ENCODE measurements at places on chromosomes 11 and 22. TPM values are rescaled to one million over a fixed set of nuclear protein-coding genes. Genes with fewer than 3 reads are reported as not detected.

The DDB1 gene
- 217 TPM for total RNA-seq

The MMP13 gene
- not detected for total RNA-seq

The TAGLN gene
- total RNA-seq = 261 TPM

The SLC1A2 gene
- 1.7 TPM for total RNA-seq

The RRP8 gene
- total RNA-seq = 14.0 TPM

The NELL1 gene
- total RNA-seq = not detected

The NAALAD2 gene
- total RNA-seq = 1.9 TPM

The SEPTIN3 gene
- not detected for total RNA-seq

The SLN gene
- not detected for total RNA-seq

The OR51B4 gene
- total RNA-seq = not detected

The GUCY1A2 gene
- 0.25 TPM for total RNA-seq

The TRIM6 gene
- total RNA-seq = 1.1 TPM

The C22orf42 gene
- total RNA-seq = not detected

The TREH gene
- total RNA-seq = not detected

The MS4A4A gene
- total RNA-seq = not detected

The OLFML1 gene
- total RNA-seq = 24.4 TPM

The RHOD gene
- 24.7 TPM for total RNA-seq

The ISX gene
- not detected for total RNA-seq

The TRIM48 gene
- total RNA-seq = not detected

The ARHGEF17 gene
- 25.6 TPM for total RNA-seq

The SLC17A6 gene
- not detected for total RNA-seq

The PDHX gene
- total RNA-seq = 10.7 TPM

The MFRP gene
- 0.12 TPM for total RNA-seq

The IGSF22 gene
- total RNA-seq = not detected

The PLA2G3 gene
- total RNA-seq = not detected

The ANO3 gene
- 0.56 TPM for total RNA-seq

The CENATAC gene
- 16.8 TPM for total RNA-seq

The UPK3A gene
- not detected for total RNA-seq

The USP2 gene
- total RNA-seq = not detected

The SLC25A45 gene
- total RNA-seq = 3.9 TPM

The GPHA2 gene
- not detected for total RNA-seq

The DEPDC7 gene
- 1.4 TPM for total RNA-seq

The H19 gene
- total RNA-seq = 1,727 TPM

The SHANK2 gene
- 0.29 TPM for total RNA-seq

The LDHAL6A gene
- total RNA-seq = not detected

The CARD18 gene
- not detected for total RNA-seq

The ZNF70 gene
- total RNA-seq = 5.3 TPM

The SSTR3 gene
- total RNA-seq = not detected

The CCDC89 gene
- total RNA-seq = 7.1 TPM

The RASL10A gene
- not detected for total RNA-seq

The CHRM1 gene
- total RNA-seq = not detected

The RIBC2 gene
- total RNA-seq = 0.59 TPM

The DDI1 gene
- not detected for total RNA-seq

The MCHR1 gene
- not detected for total RNA-seq

The MYRF gene
- 0.44 TPM for total RNA-seq

The SCUBE2 gene
- 1.4 TPM for total RNA-seq

The MRGPRF gene
- 15.2 TPM for total RNA-seq

The TBX10 gene
- not detected for total RNA-seq

The FBXO7 gene
- total RNA-seq = 52.2 TPM
